Activated CD4-positive, alpha-beta T cell treated with anti-CD3 and anti-CD28 coated beads for 24 hours (primary cell): ENCODE measurements at places on chromosomes 5 and 9.

GRCh38 chr9:135886147-135886981, 21.0 kb downstream of the CAMSAP1 start:
- DNase-seq: no peak

GRCh38 chr5:135393229-135393628, 5.8 kb downstream of the MACROH2A1 start:
- DNase-seq: no peak

- DNase-seq: no peak
Observed at GRCh38 chr9:122128007-122128968, 31.3 kb downstream of the NDUFA8 start.

DNA sequence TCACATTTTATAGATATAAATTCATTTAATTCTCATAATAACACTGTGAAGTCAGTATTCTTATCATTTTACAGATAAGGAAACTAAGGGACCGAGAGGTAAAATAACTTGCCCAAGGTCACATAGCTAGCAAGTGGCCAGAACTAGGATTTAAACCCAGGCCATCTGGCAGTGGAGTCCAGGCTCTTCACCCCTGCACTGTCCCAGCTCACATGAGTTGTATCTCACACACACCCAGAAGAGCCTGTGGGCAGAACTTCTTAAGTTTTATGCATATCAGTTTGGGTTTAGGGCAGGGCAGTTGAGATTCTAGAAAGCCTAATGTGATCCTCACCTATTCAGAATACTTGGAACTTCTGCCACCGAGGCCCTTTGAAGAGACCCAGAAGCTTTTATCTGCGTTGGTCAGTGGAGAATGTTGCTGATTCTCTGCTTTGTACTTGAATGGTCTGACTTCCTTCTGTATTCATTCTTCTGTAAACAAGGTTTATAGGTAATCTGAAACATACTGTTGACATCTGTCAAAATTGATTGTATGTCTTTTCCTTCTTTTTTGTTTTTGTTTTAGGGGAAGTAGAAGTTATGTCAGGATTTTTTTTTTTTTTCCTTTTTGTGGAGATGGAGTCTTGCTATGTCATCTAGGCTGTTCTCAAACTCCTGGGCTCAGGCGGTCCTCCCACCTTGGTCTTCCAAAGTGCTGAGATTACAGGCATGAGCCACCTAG, 75.8 kb downstream of the KIAA1958 start:
- DNase-seq: no peak

- no peak for DNase-seq
Observed at GRCh38 chr9:87070336-87070735, 123.0 kb upstream of the GAS1 start.

- DNase-seq: no peak
Observed at GRCh38 chr5:103340717-103341388, 82.3 kb downstream of the MACIR start.

DNA sequence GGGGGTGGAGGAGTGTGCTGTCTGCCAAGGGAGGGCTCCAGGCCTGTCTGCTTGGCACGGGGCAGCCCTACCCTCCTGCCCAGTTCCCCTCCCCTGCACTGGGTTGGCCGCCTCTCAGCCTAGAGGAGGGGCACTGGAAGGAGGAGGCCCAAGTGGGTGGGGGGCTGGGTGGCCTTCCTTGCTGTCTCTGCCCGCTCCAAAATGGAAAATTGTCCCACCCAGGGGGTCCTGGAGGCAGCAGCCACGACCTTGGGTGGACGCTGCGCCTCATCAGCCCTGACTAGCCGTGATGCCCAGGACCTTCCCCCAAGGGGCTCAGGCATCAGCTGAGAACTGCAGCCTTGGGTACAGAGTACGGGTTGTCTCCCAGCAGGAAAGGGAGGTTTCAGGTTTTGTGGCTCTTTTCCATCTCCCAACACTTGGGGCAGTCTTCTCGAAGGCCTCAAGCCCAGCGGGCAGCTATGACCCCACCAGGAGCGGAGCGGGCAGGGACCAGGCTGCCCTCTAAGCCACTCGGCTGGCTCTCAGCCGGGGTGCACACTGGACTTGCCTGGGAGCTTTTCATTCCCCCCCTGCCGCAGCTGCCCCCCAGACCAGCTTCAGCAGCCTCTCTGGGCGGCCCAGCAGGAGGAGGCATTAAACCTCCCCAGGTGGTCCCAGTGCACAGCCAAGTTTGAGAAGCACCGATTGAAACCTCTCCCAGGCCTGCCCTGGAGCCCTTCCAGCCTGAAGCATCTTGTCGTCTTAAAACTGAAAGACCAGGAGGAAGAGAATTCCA, 20.6 kb downstream of the NTNG2 start:
- DNase-seq: no peak

- peak; percentile 22 for DNase-seq
Observed at GRCh38 chr5:109690242-109690974, 681 bp downstream of the MAN2A1 start.

- DNase-seq: no peak
Observed at GRCh38 chr9:111035543-111036428, 2.5 kb downstream of the LPAR1 start.

DNA sequence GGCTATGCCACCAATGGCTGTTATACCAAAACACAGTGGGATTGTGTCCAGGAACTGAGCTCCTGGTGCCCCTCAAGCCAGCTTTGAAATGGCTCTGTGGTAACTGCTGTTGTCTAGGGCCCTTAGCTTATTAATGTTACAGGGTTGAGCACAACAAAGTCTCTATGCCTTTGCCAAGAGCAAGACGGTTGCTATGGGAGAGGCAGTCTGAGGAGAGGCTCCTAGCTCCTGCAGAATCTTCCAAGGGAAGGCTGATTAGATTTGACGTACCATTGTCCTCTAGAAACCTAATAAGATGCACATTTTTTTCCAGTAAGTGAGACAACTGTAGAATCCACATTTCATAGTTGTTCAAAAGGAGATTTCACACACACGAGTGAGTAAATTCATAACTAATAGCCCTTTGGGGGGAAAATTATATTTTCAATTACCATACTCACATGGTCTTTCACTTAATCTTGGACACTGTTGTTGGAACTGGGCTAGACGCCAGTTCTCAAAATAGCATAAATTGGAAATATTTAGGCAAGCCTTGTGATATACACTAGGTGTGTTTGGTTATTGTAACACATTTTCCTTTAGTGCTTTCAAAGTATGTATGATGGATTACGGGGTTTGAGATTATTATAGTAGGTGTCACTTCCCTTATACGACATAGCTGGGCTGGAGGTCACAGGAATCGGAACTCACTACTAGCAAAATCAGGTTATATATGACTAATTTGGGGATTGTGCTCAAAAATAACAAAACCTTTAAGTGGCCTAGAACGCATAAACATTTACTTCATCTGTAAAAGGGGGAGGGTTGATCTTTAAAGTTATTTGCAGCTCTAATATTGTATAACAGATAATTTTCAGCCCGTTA, 186.3 kb upstream of the EGFLAM start:
- DNase-seq: no peak

- peak; percentile 29 for DNase-seq
Observed at GRCh38 chr9:85610074-85610860, 131.5 kb downstream of the AGTPBP1 start.

DNA sequence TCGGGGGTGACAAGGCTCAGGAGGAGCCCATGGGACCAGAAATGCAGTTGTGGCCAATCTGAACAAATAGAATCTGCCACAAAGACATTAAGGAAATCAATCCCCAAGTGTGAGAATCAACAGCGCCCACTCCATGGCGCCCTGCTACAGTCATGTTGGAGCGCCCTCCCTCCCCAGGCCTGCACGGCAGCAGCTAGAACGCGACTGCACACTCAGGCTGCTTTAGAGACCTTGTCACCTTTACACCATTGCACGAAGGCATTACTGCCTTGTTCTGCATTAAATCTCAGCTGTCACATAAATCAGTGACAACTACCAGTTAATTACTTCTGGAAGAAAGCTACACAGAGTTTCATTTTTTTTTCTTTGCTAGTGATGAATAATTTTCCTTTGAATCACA, 98.7 kb upstream of the SPIN1 start:
- no peak for DNase-seq

- peak; percentile 26 for DNase-seq
Observed at GRCh38 chr9:27528076-27528885, 1.3 kb downstream of the MOB3B start.

DNA sequence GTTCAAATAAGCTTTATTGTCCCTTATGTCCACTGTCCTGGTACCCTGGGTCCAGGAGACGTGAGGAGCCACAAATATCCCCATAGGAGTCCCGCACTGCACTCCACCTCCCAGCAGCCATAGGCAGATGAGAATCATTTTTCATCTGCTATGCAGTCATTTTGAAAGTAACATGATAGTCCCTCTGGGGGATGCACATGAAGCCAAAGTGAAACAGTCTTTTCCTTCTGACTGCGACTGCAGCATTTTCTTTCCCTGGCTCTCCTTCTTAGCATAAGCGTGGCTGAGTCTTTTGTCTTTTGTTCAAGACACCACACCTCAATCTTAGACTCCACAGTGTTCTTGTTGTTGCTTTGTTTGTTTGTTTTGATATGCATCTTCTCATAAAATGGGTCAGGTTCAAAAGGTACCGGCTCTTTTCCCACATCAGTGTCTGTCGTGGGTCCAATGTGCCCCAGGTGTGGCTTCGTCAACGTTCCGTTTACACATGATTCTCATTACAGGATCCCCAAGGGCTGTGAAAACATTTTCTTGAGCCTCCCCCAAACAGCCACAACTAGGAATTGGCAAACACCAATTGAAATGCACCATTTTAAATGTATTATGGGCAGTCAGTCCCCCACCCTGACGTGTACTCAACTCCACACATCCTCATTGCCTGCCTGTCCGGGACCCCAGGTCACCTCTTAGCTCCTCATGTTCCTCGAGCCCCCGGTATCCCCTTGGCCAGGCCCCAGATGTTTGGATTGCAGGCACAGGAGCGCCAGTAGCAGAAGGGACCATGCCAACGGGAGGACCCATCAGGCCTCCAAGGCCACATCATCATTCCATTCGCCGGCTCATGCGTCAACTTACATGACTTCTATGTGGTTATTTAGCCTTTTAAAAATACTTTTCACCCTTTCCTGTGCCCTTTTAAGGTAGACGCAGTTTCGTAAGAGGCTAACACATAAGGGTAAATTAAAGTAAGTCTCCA, 237.8 kb upstream of the DAPK1 start:
- no peak for DNase-seq

- no peak for DNase-seq
Observed at GRCh38 chr5:115272297-115272958, 9.8 kb upstream of the PGGT1B start.
